ENCODE measurements at places on chromosomes 7 and 10.

GRCh38 chr7:108201766-108202165 is 71.6 kb upstream of the LAMB4 start:
- no peak for DNase-seq

- no peak for DNase-seq
Observed at GRCh38 chr7:39186131-39186530, 208.4 kb downstream of the POU6F2 start.

- DNase-seq = no peak
Observed at GRCh38 chr10:80447436-80448190, 6.5 kb upstream of the TSPAN14 start.

DNA sequence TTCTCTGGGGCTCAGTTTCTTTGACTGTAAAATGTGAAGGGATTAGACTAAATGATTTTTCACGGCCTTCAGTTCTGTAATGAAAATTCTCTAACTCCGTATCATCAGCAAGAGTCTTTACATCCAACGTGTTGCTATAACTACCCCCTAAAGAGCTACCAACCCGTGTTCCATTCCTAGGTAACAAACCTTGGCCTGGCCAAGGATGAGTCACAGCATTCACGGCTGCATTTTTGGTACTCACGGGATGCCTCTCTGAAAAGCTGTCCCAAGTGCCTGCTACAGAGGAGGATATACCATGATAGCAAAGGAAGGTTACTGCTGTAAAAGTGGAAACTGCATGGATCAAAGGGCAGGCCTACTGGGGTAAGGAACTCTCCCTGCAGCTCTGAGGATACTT is 5.9 kb downstream of the LRRC4 start:
- no peak for DNase-seq

DNA sequence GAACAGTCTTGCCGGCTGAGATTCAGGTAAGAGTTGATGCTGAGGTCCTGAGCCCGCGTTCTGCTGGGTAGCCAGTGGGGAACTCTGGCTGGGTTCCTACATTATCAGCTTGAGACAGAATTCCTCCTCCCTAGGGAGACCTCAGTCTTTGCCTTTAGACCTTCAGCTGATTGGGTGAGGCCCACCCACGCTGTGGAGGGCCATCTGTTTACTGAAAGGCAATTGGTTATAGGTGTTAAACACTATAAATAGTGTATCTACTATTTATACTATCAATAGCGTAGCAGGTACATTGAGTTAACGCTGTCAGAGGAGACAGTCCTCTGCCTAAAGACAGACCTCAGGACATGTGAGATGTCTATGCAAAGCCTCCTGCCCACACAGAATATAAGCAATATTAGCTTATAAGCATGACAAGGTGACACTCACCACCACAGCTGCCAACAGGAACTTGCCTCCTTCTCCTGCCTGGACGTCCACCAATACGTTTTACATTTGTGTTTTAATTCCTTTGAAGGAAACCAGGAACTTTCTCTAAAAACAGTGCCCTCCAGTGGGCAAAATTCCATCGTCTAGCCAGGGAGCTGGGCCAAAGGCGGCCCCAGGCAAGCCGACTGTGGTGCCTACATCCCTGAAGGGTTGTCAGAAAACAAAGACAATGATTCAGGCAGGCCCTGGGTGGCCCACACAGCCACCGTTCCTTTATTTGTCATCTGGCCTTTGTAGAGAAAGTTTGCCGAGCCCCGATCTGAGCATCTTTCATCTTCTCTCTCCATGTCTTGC is 58.8 kb downstream of the INSIG1 start:
- peak; percentile 49 for DNase-seq

- DNase-seq = no peak
Observed at GRCh38 chr10:58967551-58968388, 208.7 kb upstream of the PHYHIPL start.

GRCh38 chr7:77699056-77699455 is 2.8 kb downstream of the RSBN1L start:
- no peak for DNase-seq

DNA sequence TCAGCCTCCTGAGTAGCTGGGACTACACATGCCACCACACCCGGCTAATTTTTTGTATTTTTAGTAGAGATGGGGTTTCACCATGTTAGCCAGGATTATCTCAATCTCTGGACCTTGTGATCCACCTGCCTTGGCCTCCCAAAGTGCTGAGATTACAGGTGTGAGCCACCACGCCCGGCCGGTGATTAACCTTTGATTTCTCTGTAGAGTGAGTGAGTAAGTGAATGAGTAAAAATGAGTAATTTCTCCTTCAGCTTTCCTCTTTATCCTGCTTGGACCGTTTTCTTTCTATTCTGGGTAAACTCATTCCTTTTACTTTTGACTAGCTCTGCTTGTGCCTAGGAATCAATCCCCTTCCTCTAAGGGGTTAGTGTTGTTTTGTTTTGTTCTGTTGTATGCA is 36.8 kb downstream of the ST7 start:
- DNase-seq = no peak

- DNase-seq = no peak
Observed at GRCh38 chr10:75223507-75223906, 12.2 kb downstream of the COMTD1 start.

- DNase-seq = no peak
Observed at GRCh38 chr7:74379938-74380337, 73.8 kb upstream of the GTF2IRD1 start.

DNA sequence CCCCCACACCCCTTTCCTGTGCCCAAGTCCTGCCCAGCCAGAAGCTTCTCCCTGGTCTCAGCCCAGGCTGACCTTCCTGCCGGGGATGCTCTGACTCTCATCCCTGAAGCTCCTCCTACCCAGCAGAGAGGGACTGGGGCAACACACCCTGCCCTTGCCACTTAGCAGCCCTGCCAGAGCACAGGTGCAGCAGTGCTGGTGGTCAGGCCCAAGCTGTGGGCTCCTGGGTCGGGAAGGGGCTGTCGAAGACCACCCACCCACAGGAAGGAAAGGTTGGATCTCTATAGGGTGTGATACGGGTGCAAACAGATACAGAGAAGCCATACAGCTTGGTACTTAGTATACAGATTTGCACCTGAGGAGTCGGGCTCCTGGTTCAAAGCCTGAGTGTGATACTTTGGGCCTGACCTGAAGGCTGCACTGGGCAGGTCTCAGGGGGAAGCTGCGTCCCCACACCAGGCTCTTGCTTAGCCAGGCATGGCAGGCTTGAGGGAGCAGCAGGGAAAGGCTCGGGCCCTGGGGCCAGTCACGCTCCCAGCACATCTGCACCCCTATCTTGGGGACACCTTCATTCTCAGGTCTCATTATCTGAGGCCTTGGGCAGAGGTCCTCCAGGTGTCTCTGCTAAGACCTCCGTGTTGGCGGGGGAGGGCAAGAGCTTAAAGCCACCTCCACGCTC is 47.3 kb downstream of the TCERG1L start:
- peak; percentile 58 for DNase-seq

DNA sequence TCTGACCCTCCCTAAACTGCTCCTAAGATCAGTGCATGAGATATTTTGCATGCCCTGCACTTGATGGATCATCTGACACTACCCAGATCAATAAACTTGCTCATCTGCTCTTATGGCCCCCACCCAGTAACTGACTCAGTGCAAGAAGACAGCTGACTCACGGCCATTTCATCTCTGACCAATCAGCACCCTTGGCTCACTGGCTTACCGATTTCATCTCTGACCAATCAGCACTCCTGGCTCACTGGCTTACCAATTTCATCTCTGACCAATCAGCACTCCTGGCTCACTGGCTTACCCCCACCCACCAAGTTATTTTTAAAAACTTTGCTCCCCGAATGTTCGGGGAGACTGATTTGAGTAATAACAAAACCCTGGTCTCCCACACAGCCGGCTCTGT is 37.2 kb upstream of the OPTN start:
- no peak for DNase-seq

DNA sequence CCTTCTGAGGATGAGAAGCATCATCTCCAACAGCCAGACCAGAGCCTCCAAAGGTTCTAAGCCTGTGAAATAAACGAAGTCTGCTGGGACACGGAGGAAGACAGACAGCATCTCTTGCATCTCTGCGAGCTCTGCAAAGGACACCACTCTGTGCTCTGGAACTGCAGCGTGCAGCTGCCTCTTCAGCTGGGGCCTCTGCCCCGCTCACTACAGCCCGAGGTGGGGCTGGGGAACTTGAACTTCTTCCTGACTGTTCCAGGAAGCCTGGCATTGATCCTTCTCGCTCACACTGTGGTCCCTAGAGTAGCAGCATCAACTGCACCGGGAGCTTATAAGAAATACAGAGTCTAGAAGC is 163.3 kb downstream of the USP6NL start:
- no peak for DNase-seq

DNA sequence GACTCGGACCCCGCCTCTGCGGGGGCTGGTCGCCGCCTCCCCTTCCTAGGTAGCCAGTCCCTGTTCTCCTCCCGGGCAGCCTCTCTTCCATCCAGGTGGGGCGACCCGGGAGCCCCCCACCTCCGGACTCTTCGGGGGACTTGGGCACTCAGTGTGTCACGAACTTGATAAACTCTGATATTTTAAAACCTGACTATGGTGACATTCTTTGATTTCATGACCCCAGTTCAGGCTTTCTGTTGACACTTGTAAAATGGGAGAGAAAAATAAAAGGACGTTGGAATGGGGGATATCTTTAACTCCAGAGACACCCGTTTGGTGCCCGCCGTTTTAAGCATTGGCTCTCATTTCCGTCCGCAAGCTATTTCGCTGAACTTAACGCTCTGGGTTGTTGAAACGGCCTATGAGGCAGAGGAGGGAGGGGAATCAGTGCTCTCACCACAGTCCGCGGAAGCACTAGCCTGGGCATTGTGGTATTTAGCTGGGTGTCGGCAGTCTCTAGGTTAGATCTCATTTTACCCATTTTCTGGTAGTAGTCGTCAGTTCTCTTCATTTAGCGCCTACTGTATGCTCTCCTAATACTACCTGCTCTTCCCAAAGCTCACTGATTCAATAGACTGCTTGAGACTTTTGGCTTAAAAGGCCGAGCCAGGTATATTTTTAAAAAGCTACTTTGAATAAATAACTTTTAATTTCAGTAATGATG is 738 bp downstream of the VPS26A start:
- peak; percentile 85 for DNase-seq

- no peak for DNase-seq
Observed at GRCh38 chr7:118281196-118281595, 56.7 kb downstream of the ANKRD7 start.

GRCh38 chr7:34928560-34928959 is 108.7 kb downstream of the DPY19L1 start:
- DNase-seq = no peak

- DNase-seq = no peak
Observed at GRCh38 chr10:118944959-118945633, 84.4 kb upstream of the NANOS1 start.

GRCh38 chr7:5776894-5777660 is 4.4 kb downstream of the RNF216 start:
- DNase-seq = no peak

DNA sequence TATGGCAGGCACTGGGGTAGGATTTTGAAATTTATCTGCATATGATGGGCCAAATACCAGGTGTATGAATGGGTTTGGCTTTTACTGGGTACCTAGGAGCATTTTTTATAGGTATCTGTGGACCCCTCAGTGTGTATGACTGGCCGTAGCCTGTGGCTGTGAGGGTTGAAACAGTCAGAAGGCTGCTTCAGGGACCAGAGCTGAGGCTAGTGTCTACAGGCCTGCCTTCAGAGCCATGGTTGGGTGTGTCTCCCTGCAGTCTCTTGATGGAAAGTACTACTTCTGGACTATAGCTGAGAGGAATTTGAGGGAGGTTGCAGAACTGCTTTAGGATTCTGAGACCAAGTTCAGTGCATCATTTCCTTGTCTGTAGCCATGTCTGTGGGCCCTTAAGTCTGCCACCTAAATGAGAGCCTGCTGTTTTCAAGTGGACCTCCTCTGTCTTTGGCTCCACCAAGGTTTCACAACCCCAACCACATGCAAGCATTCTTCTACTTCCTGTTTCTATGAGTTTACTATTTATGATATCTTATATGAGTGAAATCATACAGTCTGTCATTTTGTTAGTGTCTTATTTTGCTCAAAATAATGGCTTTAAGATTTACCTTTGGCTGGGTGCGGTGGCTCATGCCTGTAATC is 19.9 kb upstream of the ZNF138 start:
- DNase-seq = no peak

- DNase-seq = peak; percentile 91
Observed at GRCh38 chr10:61896854-61897661, 4.4 kb upstream of the ARID5B start.

DNA sequence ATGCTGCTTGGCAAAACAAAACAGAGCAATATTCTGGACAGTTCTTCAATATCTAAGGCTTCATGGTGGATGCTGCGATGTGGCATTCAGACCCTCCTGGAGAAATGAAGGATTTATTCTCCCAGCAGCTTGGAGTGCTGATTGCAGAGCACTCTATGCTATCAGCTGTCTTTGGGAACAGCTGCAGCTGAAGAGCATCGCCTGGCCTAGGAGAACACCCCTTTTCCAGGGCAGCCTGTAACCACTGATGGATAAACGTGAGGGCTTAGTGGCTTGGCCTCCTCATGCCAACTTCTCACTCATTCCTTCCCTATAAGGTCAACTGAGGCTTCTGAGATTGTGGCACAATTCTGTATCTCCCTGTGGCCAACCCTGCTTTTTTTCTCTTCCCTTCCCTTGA is 638.1 kb upstream of the CNTNAP2 start:
- DNase-seq = no peak

GRCh38 chr7:44224080-44224973 is 23.5 kb downstream of the YKT6 start:
- peak; percentile 48 for DNase-seq

DNA sequence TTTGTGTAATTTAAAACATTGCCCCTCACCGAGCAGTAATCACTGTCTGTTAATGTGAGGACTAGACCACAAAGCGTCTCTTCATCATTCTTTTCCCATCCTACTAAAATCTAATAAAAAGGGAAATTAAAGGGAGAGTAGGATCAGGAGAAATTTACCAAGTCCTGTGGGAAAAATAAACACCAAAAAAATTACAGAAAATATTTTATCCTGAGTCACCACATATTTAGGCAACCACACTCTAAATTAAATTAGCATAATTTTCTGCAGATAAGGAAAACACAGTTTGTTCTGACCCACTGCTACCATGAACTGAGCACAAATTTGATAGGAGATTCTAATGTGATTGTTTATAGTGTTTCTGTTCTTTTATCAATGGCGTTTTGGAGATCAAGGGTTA is 49.3 kb downstream of the CCDC6 start:
- DNase-seq = no peak

DNA sequence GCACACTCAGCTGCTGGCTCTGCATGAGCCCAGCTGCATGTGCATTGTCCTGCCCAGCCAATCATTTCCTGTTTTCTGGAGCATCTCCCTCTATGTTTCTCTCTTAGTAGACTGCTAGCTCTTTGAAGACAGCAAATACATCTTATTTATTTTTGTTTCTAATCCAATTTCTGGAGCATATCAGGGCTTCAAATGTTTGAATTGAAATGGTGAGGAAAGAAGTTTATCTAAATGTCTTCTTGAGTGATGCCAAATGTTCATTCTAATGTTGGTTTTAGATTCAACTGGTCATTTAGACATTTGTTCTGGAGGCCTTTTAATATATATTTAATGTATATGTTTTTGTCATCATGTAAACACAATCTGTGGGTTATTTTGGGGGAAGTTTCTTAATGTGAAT is 141.9 kb downstream of the DNAJB9 start:
- no peak for DNase-seq

Data from spleen (tissue), 13 donors.